ENCODE measurements at places on chromosomes 11 and 22.

GRCh38 chr11:128764424-128765095 is 70.7 kb downstream of the FLI1 start:
- DNase-seq = peak; percentile 64

DNA sequence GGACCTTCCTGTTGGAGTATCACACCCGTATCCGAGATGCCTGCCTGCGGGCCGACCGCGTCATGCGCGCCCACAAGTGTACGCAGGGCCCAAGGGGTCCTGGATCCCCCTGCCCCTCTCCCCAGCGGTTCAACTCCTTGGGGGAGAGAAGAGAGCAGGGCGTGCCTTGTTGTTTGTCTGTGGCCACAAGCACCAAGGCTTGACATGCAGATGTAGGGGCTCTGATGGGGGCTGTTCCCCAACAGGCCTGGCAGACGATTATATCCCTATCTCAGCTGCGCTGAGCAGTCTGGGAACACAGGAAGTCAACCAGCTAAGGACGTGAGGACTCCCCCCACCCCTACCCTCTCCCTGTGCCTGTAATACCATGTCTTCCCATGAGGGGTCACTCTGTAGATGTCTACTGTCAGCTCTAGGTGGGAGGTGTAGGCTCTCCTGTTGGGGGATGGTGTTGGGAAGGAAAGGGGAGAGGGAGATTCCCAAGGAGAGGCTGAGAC is 6.8 kb downstream of the CFL1 start:
- DNase-seq = no peak

GRCh38 chr22:33793475-33793874 is 126.8 kb downstream of the LARGE1 start:
- DNase-seq = no peak

DNA sequence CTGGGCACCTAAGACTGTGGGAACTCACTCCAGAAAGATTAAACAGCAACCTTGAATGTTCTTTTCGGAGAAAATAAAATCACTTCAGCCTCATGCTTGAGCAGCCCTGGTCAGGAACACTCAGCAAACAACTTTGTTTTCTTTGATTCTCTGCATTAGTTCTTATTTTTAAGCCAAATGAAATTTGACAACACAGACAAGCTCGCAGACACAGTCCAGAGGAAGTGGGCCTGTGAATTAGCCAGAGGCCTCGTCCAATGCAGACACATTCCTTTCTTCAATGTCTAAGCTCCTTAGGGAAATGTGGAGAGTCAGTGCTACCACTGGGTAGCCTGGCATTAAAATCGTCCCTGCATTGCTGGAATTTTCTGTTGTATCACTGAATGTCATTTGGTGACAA is 62.9 kb upstream of the CSNK2A3 start:
- DNase-seq = no peak
